Fibroblast of lung (primary cell): ENCODE measurements at places on chromosomes 5 and 9.
A peak's percentile ranks its signal among the peaks of the same experiment; 100 is the strongest.

DNA sequence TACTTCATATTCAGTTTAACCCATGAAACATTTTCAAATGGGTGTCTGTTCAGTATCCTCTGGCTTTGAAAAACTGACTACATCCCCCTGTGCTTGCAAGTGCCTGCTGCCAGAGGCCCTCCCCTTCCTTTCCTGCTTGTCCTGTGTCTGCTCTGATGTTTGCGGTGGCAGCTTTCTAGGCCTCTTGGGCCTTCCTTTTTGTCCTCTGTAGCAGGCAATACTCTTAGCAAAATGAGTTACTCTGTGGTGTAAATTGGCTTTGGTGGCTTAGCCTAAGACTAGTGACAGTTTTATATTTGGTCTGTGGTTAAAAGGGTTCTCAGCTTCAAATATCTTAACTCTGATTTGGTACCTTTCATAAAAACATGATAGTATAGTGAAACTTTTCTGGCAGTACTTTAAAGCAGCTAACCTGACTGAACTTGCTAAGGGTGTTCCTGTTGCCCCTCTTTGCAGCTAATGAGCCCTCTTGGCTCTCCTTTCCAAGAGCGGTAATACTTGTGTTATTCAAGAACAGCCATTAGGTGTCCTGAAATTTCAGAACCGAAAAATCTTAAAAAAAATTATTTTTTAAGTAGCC, 76.6 kb downstream of the GOLM1 start:
- no peak overlapping the region for H3K4me3 ChIP-seq
- DNase-seq, result no peak
- H3K36me3 ChIP-seq, result peaks cover 3% of the 10 kb centered on the region

DNA sequence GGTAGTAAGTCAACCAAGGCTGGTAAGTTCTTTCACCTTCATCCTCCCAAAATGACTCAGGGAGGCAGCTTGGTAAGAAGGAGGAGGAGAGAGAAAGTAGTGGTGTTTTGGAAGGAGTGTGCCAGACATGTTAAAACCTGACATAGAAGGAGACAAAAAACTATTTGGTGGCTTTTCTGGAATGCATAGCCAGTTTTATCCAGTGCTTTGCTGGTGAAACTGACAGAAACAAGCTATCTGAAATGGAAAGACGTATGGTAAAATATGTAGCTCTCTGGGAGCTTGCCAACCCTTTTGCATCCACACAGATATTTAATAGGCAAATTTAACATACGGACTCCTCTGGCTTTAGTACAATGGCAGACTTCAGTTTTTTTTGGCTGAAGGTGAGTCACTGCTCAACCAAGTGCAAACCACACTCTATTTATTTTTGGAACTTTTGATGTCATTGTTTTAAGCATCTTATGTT, 45.4 kb downstream of the RAB14 start:
- no peak overlapping the region for H3K27ac ChIP-seq
- H3K4me1 ChIP-seq, result no peaks in the 10 kb centered on the region
- H3K27me3 ChIP-seq, result no peaks in the 10 kb centered on the region
- peak; percentile 90 for DNase-seq

DNA sequence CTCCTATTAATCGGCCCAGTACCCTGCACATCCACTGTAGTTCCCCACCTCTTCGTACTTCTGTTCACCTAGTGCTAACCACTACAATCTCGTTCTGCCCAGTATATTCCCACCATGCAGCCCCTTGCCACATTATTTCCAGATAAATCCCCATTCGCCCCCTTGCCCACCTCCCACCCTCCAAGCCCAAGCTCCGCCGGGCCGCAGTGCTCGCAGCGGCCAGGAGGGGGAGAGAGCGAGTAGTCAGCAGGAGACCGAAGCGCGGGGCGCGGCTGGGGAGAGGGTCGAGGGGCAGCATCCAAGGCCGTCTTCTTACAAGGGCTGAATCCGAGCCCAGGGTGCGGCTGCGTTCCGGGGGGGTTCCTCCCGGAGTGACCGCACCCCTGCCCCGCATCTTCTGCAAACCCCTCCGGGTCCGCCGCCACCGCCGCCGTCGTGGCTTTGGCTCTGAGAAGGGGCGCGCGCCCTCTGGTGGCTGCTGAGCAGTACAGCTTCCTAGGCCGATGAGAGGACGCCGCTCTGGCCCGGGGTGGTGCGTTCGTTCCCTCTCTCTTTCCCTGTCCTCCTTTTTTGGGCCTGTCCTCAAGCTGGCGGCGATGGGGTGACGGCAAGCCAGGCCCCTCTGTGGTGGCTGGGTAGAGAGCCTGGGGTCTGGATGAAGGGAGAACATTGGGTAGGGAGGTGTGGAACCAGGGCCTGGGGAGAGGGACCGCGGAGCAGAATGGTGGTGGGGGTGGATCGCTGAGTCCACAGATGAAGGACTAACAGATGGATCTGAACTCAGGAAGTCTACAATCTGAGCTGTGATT, 30.0 kb upstream of the PSD2 start:
- H3K4me1 ChIP-seq, result no peaks in the 10 kb centered on the region
- H3K36me3 ChIP-seq, result no peaks in the 10 kb centered on the region
- no peak overlapping the region for H3K27ac ChIP-seq
- peak; percentile 70 for DNase-seq

DNA sequence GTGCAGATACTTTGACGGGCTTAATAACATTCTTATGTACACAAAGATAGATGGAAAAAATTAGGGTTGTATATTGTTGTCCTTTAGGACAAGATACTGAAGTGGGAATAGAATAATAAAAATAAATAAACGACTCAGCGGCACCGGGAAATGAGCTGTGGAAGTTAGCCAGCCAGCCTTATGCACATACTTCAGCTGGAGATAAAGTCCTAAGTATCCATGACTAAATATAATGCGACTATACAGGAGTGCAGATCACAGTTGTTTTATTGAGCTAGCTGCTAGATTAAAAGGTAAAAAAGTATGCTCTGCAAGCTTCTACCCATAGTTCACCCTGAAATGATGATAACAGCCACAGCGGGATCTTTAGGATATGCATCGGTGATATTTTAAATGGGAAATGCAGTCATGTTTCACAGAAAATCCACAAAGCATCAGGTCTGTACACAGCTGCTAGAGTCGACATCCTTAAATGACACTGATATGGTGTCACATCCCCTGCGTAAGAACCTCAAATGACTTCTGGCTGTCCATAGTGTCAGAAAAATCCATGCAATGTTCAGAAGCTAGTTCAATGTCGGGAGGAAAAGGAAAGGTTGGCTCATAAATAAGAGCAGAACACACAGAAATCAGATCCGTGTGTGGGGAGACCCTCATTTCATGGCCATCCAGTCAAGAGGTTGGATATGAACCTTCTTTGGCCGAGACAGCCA, 392.8 kb upstream of the DAP start:
- H3K4me1 ChIP-seq, result no peaks in the 10 kb centered on the region
- H3K27me3 ChIP-seq, result no peaks in the 10 kb centered on the region
- no peaks in the 10 kb centered on the region for H3K36me3 ChIP-seq
- no peak overlapping the region for H3K4me3 ChIP-seq
- no peak overlapping the region for H3K27ac ChIP-seq
- no peak for DNase-seq

GRCh38 chr5:9105851-9106250, 440.0 kb downstream of the SEMA5A start:
- peak; percentile 33 for DNase-seq
- H3K4me3 ChIP-seq, result no peak overlapping the region
- H3K4me1 ChIP-seq, result peaks cover 3% of the 10 kb centered on the region

DNA sequence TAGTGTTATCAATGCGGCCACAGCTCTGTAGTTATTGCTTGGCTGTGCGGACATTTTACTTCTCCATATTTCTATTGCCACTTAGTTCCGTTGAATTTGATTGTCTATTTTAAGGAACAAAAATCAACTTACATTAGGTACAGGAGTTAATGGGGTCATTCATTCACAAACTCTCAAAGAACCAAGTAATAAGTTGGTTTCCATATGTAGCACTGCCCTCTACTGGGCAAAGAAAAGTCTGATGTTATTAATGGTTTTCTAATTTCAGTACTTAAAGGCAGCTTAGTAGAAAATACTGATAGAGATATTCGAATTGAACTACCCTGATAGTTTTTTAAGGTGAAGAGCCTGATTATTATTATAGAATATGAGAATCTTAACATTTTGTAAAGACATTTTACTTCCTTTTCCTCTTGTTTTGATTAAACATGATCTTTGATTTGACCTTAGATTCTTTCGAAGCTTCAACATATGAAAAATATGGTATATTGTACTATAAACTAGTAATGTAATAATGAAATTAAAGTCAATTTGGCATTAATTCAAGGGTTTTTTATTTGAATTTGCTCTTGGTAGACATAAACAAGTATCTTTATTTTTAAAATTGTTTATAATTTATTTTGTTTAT, 119.5 kb upstream of the CTNND2 start:
- H3K36me3 ChIP-seq, result no peaks in the 10 kb centered on the region
- peak; percentile 37 for DNase-seq
- no peaks in the 10 kb centered on the region for H3K27me3 ChIP-seq
- no peak overlapping the region for H3K27ac ChIP-seq
- H3K4me1 ChIP-seq, result no peaks in the 10 kb centered on the region

DNA sequence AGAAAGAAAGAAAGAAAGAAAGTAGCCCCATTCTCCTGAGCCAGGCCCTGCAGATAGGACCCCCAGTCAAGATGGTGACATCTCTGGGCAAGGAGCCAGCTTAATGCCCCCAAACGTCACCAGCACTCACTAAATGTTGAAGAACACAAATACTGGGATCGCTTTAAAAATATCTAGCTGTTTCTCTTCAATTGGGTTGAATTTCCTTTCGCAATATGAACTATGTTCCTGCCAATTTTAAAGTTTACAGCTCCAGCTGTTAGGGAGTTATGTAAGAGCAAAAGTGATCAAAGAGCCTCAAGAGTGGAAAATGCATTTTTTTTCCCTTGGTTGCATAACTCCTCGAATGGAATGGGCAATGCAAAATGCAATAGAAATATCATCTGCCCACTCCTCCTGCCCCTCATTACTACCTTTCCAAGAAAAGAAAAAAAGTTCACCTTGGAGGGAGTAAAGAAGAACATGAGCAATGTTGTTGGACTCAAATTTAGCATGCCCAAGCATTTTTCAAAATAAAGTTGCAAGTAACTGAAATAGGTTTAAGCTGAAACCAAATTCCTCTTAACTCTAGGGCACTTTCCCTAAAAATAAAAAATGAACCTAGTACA, 244.2 kb upstream of the PIK3R1 start:
- no peaks in the 10 kb centered on the region for H3K27me3 ChIP-seq
- H3K4me3 ChIP-seq, result no peak overlapping the region
- H3K27ac ChIP-seq, result no peak overlapping the region
- no peaks in the 10 kb centered on the region for H3K4me1 ChIP-seq
- peak; percentile 93 for DNase-seq

DNA sequence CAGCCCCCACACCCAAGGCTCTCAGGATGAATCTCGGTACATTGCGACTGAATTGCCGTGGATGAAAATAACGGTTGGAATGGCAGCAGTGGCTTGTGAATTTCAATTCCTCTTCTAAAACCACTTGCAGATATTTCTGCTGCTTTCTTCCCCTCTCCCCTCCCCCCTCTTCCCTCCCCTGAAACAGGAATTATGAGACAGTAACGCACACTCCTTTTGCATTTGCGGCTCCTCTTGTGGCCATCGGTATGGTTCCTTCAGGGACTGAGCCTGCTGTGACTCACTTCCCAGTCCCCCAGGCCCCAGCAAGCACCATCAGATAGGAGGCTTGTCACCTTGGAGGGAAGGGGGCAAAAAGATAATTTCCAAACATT, 9.7 kb downstream of the DCANP1 start:
- peaks cover 22% of the 10 kb centered on the region for H3K4me1 ChIP-seq
- no peak overlapping the region for H3K4me3 ChIP-seq
- H3K36me3 ChIP-seq, result no peaks in the 10 kb centered on the region
- H3K27me3 ChIP-seq, result no peaks in the 10 kb centered on the region

- no peak overlapping the region for H3K4me3 ChIP-seq
- DNase-seq, result peak; percentile 16
- H3K36me3 ChIP-seq, result no peaks in the 10 kb centered on the region
- no peak overlapping the region for H3K27ac ChIP-seq
- H3K4me1 ChIP-seq, result no peaks in the 10 kb centered on the region
Observed at GRCh38 chr5:106966686-106967315, 703.9 kb downstream of the EFNA5 start.

DNA sequence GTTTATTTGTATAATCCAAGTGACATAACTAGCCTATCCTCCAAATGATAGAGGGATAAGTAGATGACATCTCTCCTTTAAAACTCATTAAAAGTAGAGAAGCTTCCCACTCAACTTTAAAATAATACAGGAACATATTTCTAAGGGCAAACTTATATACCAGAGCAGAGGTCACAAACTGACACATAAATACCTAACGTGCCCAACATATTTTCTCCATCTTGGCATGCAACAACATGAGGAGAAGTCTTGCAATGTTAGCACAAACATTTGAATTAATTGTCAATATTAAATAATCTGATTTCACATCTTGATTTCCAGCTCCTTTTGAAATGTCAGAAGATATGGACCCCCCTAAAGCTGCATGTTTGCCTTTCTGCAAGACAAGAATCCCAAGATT, 335.0 kb downstream of the DEPDC1B start:
- no peak overlapping the region for H3K27ac ChIP-seq
- DNase-seq, result no peak
- no peak overlapping the region for H3K4me3 ChIP-seq

GRCh38 chr5:135376961-135377624, 21.9 kb downstream of the MACROH2A1 start:
- H3K36me3 ChIP-seq, result peaks cover 7% of the 10 kb centered on the region
- H3K27ac ChIP-seq, result no peak overlapping the region
- H3K27me3 ChIP-seq, result no peaks in the 10 kb centered on the region

GRCh38 chr9:73969936-73970335, 527.2 kb upstream of the RORB start:
- no peaks in the 10 kb centered on the region for H3K4me1 ChIP-seq
- H3K36me3 ChIP-seq, result no peaks in the 10 kb centered on the region
- no peaks in the 10 kb centered on the region for H3K27me3 ChIP-seq
- H3K27ac ChIP-seq, result no peak overlapping the region
- DNase-seq, result no peak

- H3K4me3 ChIP-seq, result no peak overlapping the region
- H3K27ac ChIP-seq, result no peak overlapping the region
- H3K4me1 ChIP-seq, result no peaks in the 10 kb centered on the region
- DNase-seq, result no peak
Observed at GRCh38 chr9:127402401-127403090, 5.6 kb downstream of the SLC2A8 start.
